ENCODE measurements at places on chromosomes 3 and 15.

- DNase-seq = no peak
These were observed 57.9 kb downstream of the CHSY1 start for GRCh38 chr15:101193806-101194545.

- DNase-seq = peak; percentile 53
These were observed 351.0 kb downstream of the MCTP2 start for GRCh38 chr15:94582368-94582767.

- DNase-seq = no peak
These were observed 7.2 kb downstream of the EOMES start for GRCh38 chr3:27714692-27715453.

DNA sequence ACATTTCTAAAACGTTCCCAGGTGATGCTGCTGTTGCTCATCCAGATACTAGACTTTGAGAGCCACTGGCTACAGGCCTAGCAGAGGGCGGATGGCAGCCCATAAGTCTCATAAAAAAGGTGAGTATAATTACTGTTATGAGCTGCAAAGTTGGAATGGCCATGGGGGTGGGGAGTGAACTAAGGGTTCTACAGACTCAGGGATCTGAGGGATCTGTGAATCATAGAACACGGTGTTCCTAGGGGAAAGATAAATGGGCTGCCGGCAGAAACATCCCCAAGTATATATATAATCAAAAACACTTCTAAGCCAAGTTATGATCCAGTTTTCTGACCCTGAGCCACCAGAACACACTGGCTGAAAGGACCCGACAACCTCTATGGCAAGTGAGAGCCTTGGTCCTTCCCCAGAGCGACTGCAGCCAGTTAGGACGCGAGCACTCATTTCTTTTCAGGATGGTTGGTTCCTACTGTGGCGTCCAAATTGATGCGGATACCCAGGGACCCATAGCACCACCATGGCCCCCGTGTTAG lies 7.9 kb upstream of the SYNM start:
- DNase-seq = no peak

- no peak for DNase-seq
These were observed 221.9 kb upstream of the LYSMD4 start for GRCh38 chr15:99955181-99955525.

DNA sequence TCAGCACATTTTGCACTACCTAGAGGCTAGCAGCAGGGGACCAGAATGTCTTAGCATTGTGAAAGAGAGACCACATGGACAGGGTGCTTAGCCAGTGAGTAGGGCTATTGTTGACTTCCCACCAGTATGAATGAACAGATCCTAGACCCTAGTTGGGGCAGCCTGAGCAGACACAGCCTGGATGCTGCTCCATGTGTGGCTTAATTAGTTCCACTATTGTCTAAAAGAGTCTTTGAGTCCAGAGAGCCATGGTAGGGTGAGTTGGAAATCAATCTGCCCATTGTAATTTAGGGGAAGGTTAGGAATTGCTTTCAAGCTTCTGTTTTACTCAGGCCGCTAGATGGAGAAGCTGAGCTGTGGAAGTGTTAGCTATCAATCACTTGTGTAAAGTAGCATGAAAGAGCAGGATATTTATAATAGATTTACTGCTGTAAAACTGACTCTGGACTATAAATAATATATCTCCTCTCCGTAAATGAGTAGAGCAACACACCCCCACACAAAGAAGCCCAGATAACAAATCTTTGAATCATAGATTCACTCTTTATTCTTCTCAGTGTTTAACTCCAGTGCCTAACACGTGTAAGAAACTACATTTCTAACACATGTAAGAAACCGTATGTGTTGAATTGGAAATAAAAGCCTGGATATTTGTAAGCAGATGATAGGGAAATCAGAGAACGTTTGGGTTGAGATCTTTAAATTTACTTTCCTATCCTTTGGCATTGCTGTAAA lies 4.1 kb upstream of the GCSAM start:
- peak; percentile 61 for DNase-seq

- DNase-seq = peak; percentile 12
These were observed 63.0 kb downstream of the VPS8 start for GRCh38 chr3:184874709-184875644.

DNA sequence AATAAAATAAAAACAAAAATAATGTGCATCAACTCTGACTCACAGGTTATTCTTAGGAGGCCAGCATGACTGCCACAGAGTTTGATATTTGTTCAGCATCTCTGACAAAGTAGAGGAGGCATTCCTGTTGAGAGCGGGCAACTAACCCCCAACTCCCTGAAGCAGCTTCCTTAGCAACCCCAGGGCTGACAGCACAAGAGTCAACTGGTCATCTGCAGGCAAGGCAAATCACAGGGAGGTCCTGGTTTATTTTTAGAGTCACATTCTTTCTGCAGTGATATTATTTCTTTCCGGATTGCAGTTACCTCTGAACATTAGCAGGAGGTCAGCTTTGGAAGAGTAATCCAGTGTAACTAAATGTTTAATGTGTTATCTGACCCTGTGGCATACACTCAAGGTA lies 273.0 kb downstream of the PLCL2 start:
- DNase-seq = no peak

DNA sequence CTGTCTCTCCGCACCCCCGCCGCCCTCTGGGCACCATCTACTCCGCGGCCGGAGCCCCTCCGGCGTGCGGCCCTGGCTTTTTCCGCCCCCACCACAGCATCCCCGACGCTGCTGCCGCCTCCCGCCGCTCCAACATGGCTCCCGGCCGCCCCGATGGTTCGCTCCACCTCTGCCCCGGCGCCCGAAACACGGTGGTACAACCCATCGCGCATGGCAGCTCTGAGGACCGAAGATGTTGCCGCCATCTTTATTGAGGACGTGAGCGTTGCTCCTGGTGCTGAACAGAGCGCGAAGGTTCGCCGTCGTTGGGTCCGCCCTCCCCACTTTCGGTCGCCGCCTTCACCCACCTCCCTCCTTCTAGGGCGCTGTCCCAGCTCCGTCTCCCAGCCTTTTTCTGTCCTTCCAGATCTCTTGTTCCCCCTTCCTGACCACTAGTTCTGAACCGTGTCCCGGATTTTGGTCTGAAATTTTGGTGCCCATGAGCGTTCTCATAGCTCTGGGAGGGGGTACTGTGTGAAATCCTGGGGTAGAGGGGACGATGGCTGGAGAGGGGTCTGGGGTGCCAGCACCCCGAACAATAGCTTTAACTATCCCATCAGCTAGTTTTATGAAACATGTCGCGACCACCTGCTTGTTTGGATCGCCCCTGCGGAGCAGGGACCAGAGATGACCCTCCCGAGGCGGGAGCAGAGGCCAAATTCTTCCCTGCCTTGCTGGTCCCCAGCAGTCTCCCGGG lies at the start of gene CELSR3:
Gene CELSR3 (minus strand): TSS at position 134 of the 736 bp plus-strand sequence. CDS start 252 bp downstream, outside the sequence.
- DNase-seq = peak; percentile 69

DNA sequence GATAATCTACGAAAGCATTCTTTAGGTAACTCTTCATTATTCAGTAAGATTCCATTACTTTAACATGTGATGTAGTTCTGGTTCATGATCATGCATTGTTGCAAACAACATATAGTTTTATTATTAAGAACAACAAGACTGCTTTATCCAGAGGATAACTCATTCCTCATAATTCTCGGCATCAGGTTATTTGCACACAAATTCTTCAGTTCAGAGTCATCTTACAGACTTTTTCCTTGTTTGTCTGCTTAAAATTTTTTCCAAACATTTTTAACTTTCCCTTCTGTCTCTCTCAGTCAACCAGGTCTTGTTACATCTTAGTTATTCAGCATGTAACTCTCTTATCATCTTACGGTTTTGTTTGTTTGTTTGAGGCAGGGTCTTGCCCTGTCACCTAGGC lies 60.1 kb downstream of the VGLL3 start:
- no peak for DNase-seq

DNA sequence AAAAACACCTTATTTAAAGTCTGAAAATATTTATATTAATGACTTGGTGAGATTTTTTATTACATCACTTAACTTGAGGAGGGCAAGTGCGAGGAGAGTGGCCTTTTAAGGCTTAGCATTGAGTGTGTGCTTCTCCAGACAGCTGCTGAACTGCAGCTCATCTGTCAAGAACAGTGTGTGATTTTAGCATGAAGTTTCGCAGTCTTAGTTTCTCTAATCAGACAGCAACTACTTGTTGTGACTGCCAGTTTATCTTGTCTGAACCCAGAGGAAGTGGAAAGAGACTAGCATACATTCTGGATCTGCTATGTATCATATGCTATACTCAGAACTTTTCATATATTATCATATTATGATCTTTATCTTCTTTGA lies 291.7 kb upstream of the ROPN1 start:
- DNase-seq = no peak

GRCh38 chr3:138686771-138687221 lies 78.2 kb downstream of the FAIM start:
- peak; percentile 7 for DNase-seq

- no peak for DNase-seq
These were observed 661 bp upstream of the PARP14 start for GRCh38 chr3:122679882-122680474.

DNA sequence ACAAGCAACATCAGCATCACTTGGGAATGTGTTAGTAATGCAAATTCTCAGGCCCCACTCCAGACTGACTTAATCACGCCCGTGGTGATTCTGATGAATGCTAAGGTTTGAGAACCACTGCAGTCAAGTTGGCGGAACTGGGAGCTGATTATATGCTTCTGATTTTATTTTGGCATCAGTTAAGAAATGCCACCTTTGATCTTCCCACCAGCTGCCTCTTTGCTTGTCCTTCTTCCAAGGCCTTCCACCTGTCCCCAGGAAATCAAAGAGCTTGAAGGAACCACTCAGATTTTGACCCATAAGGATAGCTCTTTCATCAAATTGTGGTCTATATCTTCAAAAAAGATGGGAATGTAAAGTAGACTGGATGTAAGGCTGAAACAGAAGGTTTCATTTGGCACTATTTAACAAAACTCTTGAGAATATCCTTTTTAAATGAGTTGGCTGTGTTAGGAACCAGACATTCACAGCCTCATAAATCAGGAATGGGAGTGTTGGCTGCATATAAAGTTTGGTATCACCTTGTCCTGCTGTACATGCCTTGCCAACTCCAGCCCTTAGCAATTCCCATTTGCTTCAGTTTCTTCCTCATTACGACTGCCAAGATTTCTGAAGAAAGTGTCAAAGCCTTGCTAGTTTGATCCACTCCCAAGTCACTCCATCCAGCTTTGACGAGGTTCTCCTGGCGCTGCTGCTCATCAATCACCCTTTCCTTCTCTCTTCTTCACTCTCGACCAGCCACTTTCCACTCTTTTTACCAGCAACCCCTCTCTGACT lies 125.8 kb upstream of the NPHP3 start:
- no peak for DNase-seq

GRCh38 chr3:181615666-181616065 lies 96.1 kb upstream of the SOX2 start:
- no peak for DNase-seq

DNA sequence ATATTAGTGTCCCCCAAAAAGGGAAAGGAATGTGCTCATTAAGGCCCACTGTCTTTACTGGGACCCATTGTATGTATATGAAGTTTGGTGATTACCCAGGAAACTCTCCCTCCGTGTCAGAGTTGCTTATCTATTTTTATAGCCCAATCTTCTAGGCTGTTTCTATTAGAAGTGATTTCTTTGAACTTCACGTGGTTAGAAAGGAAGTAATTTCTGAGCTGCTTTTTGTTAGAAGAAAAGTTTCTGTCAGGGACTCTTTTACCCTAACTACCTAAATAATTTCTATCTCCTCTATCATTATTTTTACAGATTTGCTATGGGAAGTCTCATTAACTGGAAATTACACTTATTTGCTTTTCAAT lies 17.7 kb upstream of the SENP7 start:
- DNase-seq = no peak

- DNase-seq = peak; percentile 33
These were observed 1.6 kb upstream of the NTRK3 start for GRCh38 chr15:88258093-88258641.

DNA sequence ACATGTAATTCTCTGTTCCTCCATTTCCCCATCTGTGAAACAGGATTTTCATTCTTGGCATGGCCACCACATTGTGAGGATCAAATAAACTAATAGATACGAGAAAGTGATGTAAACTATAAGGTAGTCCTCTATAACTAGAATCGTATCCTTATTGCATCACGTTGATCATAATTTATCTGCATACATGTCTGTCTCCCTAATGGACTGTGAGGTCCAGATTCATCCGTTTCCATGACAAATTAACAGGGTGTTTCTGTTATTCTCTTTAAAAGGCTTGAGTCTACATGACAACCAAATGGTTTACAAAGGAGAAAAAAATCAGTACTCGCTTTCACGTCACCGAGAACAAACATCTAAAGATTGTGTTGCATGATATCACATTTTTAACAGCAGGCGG lies 53.0 kb downstream of the SST start:
- DNase-seq = no peak

DNA sequence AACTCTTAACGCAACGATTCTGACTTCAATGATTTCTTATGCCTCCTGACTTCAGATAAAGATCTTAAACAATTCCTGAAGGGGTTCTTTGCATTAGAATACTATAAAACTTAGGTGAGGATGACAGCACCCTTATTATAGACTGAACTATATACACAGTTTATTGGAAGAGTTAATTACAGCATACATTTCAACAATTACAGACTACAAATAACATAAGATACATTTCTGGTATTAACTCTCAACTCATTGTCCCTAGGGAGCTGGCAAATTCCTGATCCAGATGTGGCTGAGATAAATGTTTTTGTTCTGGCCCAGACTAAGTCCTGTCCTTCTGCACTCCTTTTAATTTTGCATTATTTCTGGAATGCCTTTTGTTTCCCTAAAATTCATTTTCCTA lies 155.5 kb upstream of the TMC3 start:
- no peak for DNase-seq

- no peak for DNase-seq
These were observed 293.3 kb upstream of the THBS1 start for GRCh38 chr15:39287322-39288195.

GRCh38 chr3:171005648-171006047 lies 20.9 kb downstream of the SLC2A2 start:
- DNase-seq = no peak

DNA sequence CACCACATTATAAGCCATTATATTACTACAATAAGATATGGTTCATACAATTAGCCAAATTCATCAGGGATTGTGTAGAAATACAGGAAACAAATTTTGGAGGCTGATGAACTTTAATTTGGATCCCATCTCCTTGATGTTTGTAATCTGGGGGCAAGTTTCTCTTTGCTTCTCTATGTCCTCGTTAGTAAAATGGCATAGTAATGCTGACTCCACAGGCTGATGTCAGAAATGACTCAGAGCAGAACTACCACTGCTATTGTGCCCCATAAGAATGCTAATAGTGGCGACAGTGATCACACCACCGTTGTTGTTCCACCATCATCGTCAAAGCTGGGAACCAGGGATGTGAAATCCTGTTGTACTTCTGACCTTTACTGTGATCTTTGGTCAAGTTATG lies 722.3 kb upstream of the LMCD1 start:
- no peak for DNase-seq

GRCh38 chr3:89808680-89809197 lies 701.3 kb downstream of the EPHA3 start:
- DNase-seq = no peak

DNA sequence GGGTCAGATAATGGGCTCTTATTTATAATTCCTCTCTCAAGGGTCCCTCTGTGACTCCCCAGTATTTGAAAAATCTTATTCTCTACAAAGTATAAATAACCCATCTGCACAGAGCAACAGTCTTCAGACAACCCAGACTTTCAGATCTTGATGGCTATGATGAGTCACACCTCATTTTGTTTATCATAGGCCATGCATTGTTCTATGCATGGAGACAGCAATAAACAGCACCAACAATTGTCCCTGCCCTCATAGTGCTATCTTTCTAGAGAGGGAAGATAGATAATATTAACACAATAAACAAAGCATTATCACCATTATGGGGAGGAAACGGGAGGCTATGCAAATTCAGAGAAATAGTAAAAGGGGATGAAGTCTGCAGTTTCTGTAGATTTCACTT lies 13.4 kb downstream of the FHIT start:
- DNase-seq = no peak

All from HEK293T (cell line).